Right ventricle myocardium superior (tissue), 1 donor: ENCODE measurements at places on chromosomes 5 and 9. TPM values are rescaled to one million over a fixed set of nuclear protein-coding genes. Genes with fewer than 3 reads are reported as not detected.

GRCh38 chr5:170164921-170165320, 59.2 kb downstream of the FOXI1 start:
- DNase-seq = no peak

DNA sequence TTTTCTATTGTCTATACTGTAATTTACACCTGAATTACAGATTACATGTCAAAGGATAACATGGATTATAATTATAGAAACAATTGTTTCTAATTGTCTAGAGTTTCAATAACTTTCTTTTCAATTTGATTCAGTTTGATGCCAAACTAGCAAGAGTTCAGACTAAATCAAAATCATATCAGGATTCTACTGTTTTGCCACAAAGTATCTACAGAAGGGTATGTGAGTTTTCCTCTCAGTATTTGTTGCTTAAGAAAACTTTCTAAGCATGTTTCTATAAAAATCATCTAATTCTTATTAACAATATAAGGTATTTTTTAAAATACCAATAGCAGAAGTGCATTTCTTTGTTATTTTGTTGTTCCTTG, 12.5 kb downstream of the SELENOP start:
- DNase-seq = no peak

Gene MLANA
- not detected for total RNA-seq

GRCh38 chr5:178215280-178216002, 11.1 kb downstream of the HNRNPAB start:
- DNase-seq = no peak

GRCh38 chr9:126459965-126460843, 133.6 kb downstream of the MVB12B start:
- DNase-seq = no peak

DNA sequence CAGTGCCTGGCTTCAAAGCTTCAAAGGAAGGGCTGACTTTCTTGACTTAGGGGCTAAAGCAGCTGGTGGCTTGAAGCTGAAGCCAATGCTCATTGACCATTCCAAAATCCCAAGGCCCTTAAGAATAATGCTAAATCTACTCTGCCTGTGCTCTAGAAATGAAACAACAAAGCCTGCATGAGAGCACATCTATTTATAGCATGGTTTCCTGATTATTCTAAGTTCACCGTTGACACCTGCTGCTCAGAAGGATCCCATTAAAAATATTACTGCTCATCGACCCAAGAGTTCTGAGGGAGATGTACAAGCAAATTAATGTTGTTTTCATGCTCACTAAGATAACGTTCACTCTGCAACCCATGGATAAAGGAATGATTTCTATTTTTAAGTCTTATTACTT, 6.7 kb downstream of the TMEM174 start:
- DNase-seq = no peak

- no peak for DNase-seq
These were observed 177.4 kb downstream of the SAXO1 start for GRCh38 chr9:18855656-18856055.

Gene AGXT2
- not detected for total RNA-seq

Gene MARCOL
- total RNA-seq = not detected

DNA sequence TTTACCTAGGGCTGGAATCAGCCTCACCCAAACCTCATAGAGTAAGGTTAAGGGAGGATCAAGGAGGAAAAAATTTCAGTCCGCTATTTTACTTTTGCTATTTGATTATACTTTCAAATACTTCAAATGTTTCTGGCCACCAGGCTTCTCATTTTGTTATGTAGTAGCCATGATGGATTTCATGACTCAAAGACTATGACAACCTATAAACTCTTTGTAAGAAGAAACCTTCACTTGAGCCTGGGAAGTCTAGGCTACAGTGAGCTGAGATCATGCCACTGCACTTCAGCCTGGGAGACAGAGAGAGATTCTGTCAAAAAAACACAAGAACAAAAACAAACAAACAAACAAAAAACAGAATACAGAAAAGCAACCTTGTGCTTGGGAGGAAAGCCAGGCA, 293.6 kb upstream of the TNC start:
- no peak for DNase-seq

GRCh38 chr5:178730940-178731265, 444 bp upstream of the ZNF354A start:
- no peak for DNase-seq

Gene TRIP13
- total RNA-seq = 0.48 TPM

GRCh38 chr5:179224741-179225140, 120.5 kb downstream of the ADAMTS2 start:
- no peak for DNase-seq

DNA sequence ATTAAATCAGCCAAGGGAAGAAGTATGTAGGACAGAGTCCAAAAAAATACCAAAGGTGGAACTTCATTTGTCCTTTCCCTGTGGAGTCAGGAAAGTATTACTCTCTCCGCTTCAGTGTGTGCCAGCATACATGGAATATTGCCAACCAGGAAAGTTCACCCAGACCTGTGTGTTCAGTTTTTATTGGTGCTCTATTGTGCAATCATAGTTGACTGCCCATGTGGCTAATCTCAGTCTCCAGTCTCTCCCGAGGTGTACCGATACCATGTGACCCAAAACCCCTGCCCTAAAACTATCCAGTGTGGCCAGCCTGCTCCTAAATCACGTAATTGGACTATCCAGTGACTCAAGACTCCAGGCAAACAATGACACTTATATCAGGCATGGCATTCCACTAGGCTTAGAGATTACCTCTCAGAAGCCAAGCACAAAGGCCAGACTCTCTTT, 38.8 kb downstream of the NFX1 start:
- DNase-seq = no peak

- no peak for DNase-seq
These were observed 36.3 kb downstream of the GABRP start for GRCh38 chr5:170819824-170820223.

- DNase-seq = no peak
These were observed 40.4 kb downstream of the PAM start for GRCh38 chr5:102795526-102795925.

Gene ZNF367
- 4.3 TPM for total RNA-seq

Gene SHISAL2B
- not detected for total RNA-seq

Gene ASTN2
- total RNA-seq = 6.4 TPM

Gene CATSPER3
- 0.32 TPM for total RNA-seq

Gene LCN15
- not detected for total RNA-seq
